Nephron progenitor cell (in vitro differentiated cells): ENCODE measurements at places on chromosomes 11 and 22.

DNA sequence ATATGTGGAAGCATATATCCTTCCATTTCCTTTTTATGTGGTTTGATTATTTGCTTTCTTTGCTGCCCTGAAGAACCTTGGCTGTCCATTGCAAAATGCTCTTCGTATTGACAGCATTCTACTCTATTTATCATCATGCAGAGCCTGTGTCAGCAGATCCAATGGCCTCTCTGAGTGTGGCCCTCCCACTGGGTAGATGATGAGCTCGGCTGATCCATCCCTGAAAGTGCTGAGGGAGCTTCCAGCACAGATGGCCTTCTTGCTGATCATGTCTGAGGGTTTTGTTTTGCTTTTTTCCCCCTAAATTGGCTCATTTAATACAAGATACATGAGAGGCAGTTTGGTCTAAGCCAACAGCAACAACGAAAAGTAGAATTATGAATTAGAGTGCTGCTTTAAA, 181.0 kb downstream of the GRIA4 start:
- DNase-seq: no peak

GRCh38 chr11:60274416-60274815, 6.0 kb upstream of the MS4A4A start:
- DNase-seq: no peak

- DNase-seq: peak; percentile 26
Measured at GRCh38 chr11:61728066-61728939, 24.1 kb upstream of the MYRF start.

DNA sequence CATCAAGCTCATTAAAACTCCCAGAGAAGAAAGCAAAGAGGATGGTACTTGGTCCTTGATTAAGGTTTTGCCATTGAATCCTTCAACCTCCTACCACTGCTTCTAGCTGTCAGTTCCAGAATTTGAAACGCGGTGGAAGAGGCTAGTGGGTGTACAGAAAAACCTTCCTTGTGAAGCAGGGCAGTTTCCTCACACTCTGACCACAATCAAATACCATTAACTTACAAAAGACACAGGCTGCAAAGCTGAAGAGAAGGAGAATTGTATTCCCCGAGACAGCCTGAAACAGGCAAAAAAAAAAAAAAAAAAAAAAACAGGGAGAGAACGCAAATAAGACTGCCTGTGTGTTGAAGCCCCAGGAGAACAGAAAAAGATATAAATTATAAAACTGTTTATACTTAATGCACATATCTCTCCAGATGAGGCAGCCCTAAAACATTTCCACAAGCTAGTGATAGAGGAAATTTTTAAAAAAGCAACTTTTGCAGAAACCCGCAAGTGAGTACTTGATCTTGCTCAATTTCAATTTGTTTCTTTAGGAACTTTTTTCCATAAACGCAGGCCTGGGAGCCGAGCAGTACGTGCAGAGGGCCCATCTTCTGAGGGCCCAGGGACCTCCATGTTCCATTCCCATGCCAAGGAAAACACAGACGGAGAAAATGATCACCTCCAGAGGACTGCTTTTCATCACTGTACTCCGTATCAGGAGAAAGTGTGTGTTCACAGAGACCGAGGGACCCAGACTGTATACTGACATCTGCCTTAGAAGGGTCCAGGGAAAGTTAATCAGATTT, 218.7 kb upstream of the BLID start:
- DNase-seq: no peak
